ENCODE measurements at places on chromosomes 2 and 18.

GRCh38 chr2:231709636-231709980 lies 1.3 kb downstream of the PTMA start:
- DNase-seq = peak; percentile 69

DNA sequence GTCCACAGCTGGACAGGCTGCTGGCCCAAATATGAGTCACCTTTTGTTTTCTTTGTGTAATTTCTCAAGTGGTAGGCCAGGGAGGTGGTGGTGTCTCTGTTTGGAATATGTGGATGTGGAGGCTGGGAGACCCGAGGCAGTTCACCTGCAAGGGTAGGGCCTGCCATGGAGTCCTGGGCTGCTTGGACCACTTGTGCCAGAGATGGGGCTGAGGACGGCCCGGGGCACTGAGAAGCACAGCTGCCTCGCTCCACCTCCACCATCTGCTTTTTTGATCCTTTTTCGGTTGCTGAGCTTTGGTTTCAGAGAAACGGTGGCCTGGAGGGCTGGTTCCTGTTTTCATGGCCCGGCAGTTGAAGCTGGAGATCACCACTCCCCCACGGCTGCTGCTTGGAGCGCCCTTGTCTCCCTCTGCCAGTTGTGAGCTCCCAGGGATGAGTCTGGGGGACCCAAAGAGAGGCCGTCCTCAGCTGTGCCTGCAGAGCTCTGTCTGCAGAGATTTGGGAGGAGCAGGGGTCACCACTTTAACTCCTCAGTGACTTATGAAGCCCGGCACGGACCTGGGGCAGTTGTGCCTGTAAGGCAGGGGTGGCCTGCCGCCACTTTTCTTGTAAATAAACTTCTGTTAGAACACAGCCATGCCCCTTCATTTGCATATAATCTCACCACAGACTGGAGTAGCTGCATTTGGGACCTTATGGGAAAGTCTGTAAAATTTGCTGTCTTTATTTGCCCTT lies 67.6 kb upstream of the MCFD2 start:
- no peak for DNase-seq

GRCh38 chr2:178273787-178274360 lies 79.6 kb downstream of the OSBPL6 start:
- DNase-seq = no peak

GRCh38 chr2:16050908-16051489 lies 110.6 kb downstream of the MYCN start:
- DNase-seq = no peak

- no peak for DNase-seq
Measured at GRCh38 chr2:26668041-26668440, 24.5 kb upstream of the KCNK3 start.

DNA sequence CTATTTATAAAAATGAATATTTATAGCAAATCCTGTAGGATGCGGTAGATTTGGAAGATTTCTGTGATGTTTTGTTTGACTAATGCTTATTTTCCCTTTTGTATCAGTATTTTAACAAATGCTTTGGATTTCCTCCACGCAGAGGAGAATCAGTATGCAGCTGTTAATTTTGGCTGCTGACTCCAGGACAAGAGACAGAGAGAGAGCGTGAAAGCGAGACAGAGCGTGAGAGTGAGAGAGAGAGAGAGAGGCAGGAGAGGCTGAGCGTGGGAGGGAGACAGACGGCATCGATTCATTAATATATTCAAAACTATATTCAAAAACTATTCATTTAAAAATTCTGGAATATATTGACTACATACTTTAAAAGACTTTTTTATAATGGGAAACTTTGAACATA lies 62.5 kb downstream of the RRM2 start:
- DNase-seq = no peak

GRCh38 chr2:191959209-191959608 lies 112.3 kb upstream of the CAVIN2 start:
- DNase-seq = no peak

DNA sequence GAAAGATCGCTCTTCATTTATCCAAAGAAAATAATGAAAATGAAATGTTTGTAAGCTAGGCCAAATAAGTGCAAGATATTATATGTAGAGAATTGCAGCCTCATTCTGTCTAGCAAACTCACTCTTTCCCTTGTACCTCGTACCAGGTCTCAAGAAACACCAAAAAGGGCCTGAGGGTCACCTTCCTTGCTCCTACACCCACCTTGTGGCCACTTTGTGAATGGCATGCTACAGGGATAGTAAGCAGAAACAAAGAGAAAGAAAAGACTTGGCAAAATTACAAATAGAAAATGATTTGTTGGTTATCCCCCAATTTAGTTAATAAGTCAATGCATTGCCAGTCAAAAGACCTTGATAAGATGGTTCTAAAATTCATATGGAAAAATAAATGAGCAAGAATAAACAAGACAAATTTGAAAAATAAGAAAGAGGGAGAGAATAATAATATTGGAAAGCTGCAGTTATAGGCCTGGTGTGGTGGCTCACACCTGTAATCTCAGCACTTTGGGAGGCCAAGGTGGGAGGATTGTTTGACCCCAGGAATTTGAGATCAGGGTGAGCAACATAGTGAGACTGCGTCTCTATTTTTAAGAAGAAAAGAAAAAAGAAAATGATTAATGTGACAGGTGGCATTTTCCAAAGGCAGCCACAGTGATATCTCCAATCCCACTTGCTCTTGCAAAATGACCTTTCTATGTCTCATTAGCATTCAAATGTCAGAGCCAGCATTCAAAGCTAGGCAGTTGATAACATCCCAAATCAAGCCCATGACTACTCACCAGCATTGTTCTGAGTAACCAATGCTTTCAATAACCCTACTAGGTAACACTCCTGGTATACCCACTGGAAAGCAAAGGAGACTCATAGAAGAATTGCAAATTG lies 38.8 kb upstream of the BMP10 start:
- DNase-seq = peak; percentile 66

- no peak for DNase-seq
Measured at GRCh38 chr2:80126596-80127189, 177.9 kb downstream of the LRRTM1 start.

DNA sequence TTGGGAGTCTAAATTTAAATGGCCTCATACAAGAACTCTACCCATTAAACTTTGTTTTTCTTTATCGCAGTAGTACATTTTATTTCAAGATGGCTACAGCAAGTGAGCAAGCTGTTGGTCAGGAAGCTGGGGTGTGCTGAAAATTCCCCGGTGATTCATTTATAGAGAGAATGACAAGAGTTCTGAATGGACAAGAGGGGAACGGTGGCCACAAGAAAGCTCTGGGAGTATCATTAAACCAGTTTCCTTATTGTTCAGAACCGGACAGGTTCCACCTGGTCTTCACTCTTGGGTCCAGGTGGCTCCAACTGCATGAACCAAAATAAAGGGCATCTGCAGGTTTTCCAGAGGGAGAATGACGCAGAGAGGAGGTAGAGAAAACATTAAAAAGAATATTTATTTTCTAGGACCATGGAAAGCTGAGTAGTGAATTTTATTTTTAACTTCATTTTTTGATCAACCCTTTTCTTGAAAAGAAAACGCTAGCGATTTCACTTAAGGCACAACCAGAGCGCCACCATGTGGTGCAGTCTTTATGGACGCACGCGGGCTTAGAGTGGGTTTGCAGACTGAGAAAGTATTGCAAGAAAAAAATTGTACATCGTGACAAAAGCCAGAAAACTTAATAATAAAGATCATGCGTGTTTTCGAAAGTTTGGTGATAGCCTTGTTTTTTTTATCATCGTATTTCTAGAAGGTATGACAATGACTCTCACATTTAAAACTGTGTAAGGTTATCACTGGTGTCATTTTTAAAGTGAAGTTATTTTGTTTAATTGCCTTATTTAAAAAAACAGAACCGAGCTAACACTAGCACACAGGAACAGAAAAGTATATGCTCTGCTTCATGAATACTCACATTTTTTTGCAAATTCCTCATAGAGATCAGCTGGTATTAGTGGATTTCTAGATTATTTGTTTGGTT lies 97.9 kb upstream of the NOL4 start:
- DNase-seq = peak; percentile 57

DNA sequence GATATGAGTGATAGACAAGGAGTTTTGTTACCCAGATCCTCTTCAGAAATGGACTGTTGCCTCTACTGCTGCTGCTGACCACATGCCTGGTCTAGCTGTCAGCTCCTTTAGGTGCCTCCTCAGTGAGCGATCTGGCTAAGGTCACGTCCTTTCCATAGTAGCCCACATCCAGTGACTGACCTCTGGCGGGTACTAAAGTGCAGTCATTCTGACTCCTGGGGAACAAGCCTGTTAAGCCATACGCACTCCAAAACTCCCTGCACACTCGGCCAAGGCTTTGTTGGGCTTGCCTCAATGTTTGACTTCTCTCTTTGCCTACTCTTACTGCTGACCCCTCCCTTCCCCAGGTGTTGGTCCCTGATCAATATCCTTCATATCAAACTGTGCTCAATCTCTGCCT lies 685.2 kb downstream of the IRS1 start:
- no peak for DNase-seq

GRCh38 chr2:83224591-83225200 lies 1234.4 kb downstream of the SUCLG1 start:
- no peak for DNase-seq

DNA sequence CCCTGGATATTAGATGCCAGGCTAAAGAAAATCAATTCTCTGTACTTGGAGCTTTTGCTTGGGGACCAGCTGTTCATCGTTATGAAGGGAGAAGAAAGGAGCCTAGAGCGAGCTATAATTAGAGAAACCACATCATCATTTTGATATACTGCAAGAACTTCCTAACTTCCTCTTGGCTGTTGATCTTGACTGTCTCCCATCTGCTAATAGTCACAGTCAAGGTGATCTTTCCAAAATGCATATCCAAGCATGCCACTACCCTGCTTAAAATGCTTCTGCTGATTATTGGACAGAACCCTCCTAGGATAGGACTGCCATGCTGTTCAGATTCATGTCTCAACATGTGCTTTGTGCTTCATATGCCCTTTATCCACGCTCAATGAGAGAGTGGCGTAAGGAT lies 54.8 kb downstream of the RAPGEF4 start:
- no peak for DNase-seq

- peak; percentile 21 for DNase-seq
Measured at GRCh38 chr18:10006311-10006893, 92.6 kb downstream of the VAPA start.

DNA sequence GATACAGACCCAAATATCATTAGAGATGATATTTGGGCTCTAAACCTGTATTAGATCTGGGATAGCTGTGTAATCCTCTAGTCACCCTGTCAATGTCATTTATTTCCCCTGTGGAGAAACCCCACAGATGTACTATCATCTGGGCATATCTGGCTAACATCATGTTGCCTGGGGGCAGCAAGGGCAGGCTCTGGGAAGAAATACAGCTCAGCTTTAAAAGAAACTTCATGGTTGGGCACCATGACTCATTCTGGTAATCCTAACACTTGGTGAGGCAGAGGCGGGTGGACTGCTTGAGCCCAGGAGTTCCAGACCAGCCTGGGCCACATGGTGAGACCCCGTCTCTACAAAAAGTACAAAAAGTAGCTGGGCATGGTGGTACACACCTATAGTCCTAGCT lies 282.5 kb downstream of the SLC8A1 start:
- DNase-seq = no peak

All from ecto neural progenitor cell (in vitro differentiated cells).